ENCODE measurements at places on chromosomes 6 and 20. TPM values are rescaled to one million over a fixed set of nuclear protein-coding genes. Genes with fewer than 3 reads are reported as not detected.
A peak's percentile ranks its signal among the peaks of the same experiment; 100 is the strongest.

- DNase-seq = no peak
These were observed 180.2 kb downstream of the MAFB start for GRCh38 chr20:40508821-40509220.

- DNase-seq = no peak
These were observed 106.5 kb downstream of the LY86 start for GRCh38 chr6:6694825-6695624.

DNA sequence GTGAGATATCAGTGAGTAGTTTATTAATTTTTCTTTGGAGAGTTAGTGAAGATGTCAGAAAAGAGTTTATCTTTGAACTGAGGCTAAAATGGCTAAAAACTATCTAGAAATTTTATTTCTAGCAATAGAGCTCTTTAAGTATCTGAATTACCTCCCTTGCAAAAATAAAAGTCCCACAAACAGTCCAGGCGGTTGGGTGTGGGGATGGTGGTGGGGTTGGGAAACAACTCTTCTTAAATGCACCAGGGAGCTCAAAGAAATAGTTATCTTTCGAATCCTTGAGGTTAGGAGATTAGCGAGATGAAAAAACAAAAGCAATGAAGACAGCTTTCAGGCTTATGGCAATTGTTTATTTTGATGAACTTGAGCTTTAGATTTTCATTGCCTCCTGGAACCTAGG, 1299.1 kb upstream of the ADGRB3 start:
- no peak for DNase-seq

The ARFGAP1 gene
- 21.7 TPM for polyA plus RNA-seq

- DNase-seq = no peak
These were observed 21.7 kb upstream of the DAAM2 start for GRCh38 chr6:39770446-39770845.

The C20orf202 gene
- 0.26 TPM for polyA plus RNA-seq

DNA sequence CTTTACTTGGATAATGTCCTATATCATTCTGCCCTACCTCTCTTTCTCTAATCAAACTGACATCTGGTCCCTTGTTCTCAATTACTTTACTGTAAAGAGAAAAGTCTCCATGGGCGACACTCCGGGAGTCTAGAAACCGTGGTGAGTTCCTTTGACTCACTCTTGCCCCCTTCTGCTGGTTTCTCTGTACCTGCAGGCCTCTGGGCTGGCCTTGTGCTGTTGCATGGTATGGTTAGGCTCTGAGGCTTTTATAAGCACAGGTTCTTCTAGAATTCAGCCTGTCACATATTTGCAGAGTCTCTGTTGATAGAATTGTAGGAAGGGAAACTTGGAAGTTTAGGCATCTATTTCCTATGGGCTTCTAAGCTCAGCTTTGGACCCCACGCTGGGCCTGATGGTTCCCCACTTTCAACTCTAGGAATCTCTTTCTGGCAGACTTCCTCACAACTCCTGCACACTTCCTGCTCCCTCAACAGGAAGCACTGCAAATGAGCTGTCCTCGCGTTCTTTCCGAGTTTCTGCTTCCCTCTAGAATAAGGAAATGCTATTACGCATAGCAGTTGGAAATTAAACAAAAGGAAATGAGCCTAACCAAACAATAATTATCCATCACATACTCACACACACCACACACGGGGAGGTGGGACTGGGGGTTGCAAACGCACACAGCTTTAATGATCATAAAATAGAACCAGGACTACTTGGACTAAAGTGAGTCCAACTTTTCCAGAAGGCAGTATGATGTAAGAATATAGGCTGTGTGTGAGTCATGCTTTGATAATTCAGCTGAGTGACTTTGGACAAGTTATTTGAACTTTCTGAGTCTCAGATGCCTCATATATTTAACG, 683.3 kb downstream of the QKI start:
- DNase-seq = no peak

The HSPA1L gene
- 1.3 TPM for polyA plus RNA-seq

- DNase-seq = no peak
These were observed 2.1 kb downstream of the HIVEP1 start for GRCh38 chr6:12014027-12014872.

GRCh38 chr20:59809630-59810448, 123.6 kb downstream of the SYCP2 start:
- no peak for DNase-seq

- no peak for DNase-seq
These were observed 22.1 kb downstream of the RPP40 start for GRCh38 chr6:4981761-4982160.

DNA sequence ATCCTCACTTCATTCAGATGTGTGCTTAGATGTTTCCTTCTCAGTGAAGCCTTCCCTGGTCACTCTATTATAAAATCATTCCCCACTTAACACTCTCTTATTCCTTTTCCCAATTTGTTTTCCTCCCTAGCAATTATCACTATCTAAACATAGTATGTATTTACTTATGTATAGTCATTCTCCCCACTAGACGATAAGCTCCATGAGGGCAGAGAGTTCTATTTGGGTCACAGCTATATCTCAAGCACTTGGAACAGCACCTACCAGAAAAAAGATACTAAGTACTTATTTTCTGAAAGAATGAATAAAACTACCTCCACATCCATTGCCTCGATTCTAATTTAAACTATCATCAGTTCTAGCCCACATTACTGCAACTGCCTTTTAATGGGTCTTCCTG, 36.5 kb downstream of the USP49 start:
- no peak for DNase-seq

The PRSS16 gene
- polyA plus RNA-seq = 1.1 TPM

- no peak for DNase-seq
These were observed 130.8 kb downstream of the SCAF8 start for GRCh38 chr6:154864066-154864430.

DNA sequence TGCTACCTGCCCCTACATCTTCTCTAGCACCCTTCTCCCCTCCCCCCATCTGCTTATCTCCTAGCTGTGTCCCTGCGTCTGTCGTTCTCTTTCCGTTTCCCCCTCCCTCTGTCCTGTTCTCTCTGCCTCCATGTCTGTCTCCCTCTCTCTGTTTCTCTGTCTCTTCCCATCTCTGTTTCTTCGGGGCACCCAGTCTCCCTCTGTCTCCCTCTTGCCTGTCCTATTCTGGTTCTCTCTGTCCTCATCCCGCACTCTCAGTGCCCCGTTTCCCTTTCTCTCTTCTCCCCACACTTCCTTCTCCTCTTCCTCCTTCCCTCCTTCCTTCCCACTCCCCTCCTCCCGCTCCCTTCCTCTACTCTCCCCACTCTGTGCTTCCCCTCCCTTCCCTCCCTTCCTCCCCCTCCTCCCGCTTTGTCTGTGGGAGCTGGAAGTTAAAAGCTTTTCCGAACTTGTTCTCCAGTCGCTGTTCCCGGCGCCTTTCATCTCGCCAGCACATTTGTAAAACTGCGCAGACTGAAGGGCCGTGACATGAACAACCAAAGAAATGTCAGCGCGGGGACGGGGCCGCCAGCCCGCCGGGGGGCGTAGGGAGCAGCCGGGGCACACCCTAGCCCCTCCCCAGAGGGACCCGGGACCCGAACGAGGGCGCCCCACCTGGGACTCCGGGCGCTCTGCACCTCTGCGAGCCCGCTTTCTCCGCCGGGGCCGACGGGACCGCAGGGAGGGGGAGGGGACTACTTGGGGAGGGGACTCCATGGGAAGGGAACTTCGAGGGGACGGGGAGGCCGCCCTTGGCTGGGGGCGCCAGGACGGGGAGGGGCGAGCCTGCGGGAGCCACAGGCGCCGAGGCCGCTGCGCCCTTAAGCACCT, 4.0 kb upstream of the CDH22 start:
- no peak for DNase-seq

DNA sequence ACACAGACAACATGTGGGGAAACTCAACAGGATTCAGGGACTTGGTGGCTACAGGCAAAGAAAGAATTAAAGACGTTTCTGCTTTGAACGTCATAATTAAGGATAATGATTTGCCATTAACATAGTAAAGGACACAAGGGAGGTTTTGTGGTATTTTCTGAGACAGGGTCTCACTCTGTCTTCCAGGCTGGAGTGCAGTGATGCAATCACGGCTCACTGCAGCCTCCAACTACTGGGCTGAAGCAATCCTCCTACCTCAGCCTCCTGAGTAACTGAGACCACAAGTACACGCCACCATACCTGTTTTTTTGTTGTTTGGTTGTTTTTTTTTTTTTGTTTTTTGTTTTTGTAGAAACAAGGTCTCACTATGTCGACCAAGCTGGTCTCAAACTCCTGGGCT, 62.4 kb downstream of the MAP3K5 start:
- DNase-seq = no peak

GRCh38 chr20:13468166-13468565, 170.6 kb downstream of the TASP1 start:
- DNase-seq = no peak

GRCh38 chr6:164104432-164104831, 689.9 kb downstream of the QKI start:
- DNase-seq = no peak

The TRDN gene
- not detected for polyA plus RNA-seq

GRCh38 chr6:91167846-91168245, 581.0 kb upstream of the MAP3K7 start:
- no peak for DNase-seq

DNA sequence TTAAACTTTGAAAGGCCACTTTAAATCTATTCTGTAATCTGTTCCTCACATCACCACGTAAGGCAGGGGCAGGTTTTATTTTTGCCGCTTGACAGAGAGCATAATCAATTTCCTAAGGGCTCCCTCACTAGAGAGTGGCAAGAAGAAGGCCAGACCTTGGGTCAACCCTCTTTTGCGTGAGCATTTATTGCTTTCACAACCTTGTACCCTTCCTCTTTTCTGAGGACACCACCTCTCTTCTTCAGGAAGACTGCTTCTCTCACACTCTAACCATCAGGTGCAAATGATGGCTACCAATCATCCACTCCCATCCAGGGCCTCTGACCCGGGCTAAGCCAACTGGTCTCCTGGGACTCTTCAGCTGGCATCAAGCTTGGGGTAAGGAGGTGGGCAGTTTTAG, 25.2 kb upstream of the QKI start:
- no peak for DNase-seq

- no peak for DNase-seq
These were observed 380.9 kb downstream of the UTRN start for GRCh38 chr6:144665932-144666450.

DNA sequence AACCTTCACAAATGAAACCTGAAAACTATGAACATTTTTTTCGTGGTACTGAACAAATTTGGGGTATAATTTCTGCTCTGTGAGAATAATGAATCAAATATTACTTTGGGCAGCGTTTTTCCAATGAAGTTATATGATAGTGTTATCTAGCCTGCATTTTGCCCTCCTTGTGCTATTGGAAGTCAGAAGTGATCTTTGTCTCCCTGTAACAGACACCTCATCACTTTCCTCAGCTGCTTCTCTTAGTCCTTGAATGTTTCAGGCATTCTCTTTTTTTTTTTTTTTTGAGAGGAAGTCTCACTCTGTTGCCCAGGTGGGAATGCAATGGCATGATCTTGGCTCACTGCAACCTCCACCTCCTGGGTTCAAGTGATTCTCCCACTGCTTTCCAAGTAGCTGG, 10.2 kb downstream of the DDX27 start:
- DNase-seq = no peak

DNA sequence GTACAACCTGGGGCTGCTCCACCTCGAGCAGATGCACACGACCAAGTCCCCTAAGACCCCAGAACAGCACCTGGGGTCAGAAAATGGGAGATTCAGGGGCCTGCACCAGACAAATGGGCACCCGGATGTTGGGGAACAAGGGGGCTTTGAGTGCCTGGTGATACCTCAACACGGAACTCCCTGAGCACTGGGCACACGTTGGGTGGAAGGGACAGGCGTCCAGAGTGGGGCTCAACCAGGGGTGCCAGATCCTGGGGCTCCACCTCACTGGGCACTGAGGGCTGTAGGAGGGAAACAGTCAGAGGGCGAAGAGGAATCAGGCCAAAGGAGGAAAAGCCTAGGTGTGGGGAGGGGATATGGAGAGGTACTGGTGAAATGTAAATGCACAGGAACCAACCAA, 33.5 kb upstream of the SPAG4 start:
- peak; percentile 31 for DNase-seq

DNA sequence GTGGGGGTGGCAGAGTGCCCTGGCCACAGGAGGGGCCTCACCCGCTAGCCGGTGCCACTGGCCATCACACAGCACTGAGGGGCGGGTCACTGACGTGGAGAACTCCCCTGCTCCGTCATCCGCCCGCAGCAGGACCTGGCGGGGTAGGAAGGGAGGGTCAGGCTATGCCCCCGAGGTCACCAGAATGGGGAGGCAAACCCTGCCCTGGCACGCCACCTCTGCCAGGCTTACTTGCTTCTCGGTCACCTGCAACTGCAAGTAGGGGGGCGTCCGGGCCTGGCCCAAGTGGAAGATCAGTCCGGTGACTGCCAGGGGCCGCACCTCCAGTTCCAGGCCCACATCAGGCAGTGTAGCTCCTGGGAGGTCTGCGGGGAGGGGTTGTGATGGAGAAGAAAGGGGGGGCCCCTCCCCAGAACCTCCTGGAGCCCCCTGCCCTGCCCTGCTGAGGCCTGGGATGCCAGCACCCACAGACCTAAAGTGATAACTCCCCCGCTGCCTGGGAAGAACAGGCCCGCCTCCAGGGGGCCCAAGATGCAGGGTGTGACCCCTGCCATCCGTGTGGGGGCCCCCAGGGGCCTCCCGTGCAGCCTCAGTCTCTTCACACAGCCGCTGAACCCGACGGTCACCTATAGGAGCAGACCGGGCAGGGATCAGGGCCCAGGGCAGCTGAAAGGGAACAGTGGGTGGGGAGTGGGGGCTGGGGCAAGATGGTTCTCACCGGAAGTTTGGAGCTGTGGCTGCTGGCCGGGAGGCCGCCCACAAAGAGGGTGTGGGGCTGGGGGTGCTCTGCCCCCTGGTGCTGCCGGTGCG, 7.4 kb downstream of the ADRM1 start:
- no peak for DNase-seq

GRCh38 chr6:83199173-83199862, 6.2 kb downstream of the RWDD2A start:
- DNase-seq = no peak

- no peak for DNase-seq
These were observed 3.2 kb upstream of the EIF2S2 start for GRCh38 chr20:34115232-34115631.

- DNase-seq = no peak
These were observed 123.6 kb downstream of the LCA5 start for GRCh38 chr6:79413562-79414002.

- DNase-seq = no peak
These were observed 285.6 kb upstream of the SGK1 start for GRCh38 chr6:134603561-134603960.

DNA sequence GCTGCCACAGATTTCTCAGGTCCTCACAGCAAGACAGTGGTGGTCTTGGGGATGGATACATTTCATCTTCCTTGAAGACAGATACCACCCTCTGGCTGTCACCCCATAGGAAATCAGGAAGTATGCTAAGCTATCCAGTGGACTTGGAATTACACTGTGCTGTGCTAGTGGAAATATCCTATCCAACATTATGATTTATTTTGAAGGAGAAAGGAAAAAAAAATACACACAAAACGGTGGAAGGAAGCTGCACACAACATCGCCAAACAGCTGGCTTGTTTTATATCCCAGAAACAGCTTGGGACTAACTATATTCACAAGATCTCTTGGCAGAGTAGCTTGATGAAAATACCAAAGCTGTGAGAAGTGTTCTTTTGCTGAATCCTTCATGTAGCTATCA, 257.6 kb downstream of the LAMA2 start:
- DNase-seq = no peak

GRCh38 chr6:169144356-169144755, 109.3 kb downstream of the THBS2 start:
- DNase-seq = no peak

Measured in aorta (tissue), 5 donors.